AG08396 (cell line): ENCODE measurements at places on chromosomes 7 and 10.

- DNase-seq = no peak
These were observed 60.6 kb downstream of the PRTFDC1 start for GRCh38 chr10:24891823-24892222.

DNA sequence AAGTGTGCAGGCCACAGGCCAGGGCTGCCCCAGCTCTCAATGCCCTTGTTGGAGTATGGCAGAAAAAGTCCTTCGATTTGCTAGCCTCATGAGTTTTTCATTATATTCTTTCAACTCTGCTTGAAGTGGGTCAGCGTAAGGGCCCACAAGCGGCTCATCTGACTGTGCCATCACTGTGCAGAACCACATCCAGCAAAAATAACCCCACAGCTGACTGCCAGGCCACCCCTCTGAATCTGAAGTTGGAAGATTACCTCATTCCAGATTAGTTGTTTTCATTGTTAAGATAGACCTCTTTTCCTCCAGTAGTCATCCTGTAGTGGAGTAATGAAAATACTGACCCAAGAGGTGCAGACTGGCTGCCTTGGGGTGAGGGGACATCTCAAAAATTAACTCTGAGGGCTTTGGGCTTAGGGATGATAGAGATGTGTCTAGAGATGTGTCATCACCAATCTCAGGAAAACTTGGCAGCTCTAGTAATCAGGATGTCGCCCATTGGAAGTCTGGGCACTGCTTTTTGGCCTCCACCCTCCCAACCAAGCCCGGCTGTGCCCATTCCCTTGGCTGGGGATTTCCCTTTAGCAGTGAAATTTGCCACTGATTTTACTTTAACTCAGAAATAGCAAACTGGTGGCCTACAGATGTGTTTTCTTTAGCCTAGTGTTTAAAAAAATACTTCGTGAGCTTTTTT, 164.3 kb downstream of the LCOR start:
- no peak for DNase-seq

- no peak for DNase-seq
These were observed 1.0 kb downstream of the OSBPL3 start for GRCh38 chr7:24978843-24979469.

GRCh38 chr7:148146346-148146745, 444.2 kb upstream of the C7orf33 start:
- DNase-seq = no peak

GRCh38 chr7:45050198-45050597, 38.6 kb downstream of the NACAD start:
- no peak for DNase-seq

DNA sequence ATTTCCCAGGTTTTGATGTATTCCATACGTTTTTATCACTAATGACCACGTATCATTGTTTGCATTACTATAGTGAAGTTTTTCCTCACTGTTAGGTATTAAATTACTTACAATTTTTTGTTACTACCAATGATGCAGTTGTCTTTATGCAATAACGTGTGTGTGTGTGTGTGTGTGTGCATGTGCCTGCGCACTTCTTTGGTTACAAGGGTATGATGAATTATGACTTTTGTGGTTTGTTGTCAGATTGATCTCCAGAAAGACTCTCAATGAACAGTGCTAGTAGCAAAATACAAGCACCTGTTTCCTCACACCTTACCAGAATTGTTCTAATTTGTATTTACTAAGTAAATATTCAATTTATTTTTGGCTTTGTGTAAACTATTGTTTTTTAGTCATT, 51.5 kb downstream of the MCMBP start:
- no peak for DNase-seq

GRCh38 chr10:76133597-76134255, 702.3 kb downstream of the LRMDA start:
- DNase-seq = no peak

DNA sequence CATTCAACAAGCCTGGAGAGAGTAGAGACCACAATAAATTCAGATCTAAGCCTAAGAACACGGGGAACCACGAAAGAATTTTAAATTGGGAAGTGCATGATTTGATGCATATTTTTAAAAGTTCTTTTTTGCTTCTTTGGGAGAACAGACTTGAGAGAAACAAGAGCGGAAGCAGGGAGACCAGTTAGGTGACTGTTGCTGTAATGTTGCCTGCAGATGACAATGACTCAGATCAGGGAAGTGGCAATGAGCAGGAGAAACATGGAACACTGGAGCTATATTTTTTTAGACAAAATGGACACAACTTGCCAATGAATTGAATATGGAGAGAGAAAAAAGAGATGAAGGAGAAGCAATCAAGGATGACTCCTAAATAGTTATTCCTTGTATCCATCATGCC, 125.1 kb downstream of the RAPGEF5 start:
- no peak for DNase-seq

DNA sequence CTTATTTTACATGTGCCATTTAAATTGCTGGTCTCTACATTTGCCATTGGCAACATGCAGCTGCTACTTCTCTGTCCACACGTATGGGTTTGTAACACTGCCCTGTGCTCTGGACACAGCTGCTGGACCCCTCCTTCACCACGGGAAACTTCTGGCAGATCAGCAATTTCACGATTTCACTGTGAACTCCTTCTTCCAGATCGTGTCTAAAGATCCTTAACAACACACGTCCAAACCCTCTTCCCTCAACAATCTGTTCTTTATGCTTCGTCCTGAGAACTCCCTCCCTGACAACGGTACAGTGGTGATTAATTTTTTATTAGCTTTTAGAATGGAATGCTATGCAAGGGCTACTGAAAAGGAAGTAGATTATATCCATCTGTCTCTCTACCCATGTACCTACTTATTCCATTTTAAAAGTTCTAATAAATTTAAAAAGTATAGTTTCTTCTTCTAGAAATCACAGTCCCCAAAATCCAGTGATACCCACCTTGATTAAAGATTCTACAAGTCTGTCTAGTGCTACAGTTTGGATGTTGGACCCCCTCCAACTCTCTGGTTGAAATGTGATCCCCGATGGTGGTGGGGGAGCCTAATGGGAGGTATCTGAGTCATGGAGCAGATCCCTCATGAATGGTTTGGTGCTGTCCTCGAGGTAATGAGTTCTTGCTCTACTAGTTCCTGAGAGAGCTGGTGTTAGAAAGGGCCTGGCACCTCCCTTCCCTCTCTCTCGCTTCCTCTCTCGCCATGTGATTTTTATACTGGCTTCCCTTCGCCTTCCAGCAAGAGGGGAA, 81.0 kb downstream of the KIAA1549 start:
- no peak for DNase-seq

DNA sequence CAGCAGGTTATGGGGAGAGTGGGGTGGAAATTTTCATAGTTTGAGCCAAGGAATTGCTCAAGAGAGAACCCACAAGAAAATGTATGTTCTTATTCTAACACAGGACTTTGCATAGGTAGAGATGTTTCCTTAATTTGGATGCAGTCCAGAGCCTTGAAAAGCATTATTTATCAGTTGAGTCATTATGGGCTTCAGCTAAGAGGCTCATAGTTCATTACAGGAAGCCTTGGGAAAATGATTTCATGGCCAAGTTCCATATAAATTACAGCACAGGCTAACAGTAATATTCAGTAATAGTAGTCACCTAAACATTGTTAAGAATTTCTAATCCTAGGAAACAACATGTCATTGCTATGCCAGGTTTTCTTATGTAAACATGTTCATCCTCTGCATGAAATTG, 131.1 kb upstream of the PTPRZ1 start:
- no peak for DNase-seq

- no peak for DNase-seq
These were observed 2.5 kb upstream of the KEL start for GRCh38 chr7:142964502-142965246.

- no peak for DNase-seq
These were observed 91.1 kb downstream of the OR13A1 start for GRCh38 chr10:45224219-45224841.

DNA sequence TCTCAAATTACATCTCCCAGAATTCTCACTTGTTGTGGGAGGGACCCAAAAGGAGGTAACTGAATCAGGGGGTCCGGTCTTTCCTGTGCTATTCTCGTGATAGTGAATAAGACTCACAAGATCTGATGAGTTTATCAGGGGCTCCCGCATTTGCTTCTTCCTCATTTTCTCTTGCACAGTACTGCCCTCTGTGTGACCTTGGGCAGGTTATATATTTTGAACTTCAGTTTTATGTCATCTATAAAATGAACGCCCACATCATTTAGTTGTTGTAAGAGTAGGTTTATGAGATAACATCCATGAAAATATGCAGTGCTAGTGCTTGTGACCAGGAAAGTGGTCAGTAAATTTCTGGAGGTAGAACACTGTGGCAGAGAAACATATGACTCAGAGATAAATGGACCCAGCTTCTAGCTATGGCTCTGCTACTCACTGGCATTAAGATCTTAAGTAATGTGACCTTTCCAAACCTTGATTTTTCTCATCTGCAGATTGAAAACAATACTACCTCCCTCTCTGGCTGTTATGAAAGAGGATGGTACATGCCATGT, 44.3 kb downstream of the SCRN1 start:
- DNase-seq = no peak

DNA sequence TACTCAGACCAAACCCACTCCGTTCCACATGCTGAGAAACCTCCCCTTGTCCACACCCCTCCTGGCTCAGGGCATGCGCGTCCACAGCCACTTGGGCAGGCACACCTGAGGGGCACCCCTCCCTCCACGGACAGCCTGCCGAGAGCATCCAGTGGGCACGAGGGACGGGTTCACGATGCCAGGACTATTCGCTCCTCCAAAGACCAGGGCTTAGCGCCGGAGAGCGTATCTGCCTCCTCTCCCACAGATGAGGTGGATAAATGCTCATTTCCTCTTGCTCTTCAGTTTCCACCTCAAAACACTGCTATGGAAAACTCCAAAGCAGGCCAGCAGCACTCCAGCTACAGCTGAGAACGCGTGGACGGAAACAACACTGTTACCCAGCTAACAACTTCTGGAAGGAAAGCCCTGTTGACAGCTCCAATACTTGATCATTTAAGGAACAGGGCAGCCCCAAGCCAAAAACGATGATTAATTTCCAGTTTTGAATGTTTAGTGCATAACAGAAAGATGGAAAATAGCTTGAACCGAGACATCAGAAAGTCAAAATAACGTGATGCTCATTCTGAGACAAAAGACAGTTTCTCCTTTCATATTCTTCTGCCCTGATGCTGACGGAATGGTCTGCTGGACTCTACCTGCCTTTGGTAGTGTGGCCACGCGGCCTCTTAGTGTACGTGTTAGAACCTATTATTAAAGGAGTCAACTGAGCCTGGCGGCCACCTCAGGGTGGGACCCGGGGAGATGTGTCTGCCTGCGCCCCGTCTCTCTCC, 204.7 kb downstream of the DNAJB6 start:
- DNase-seq = no peak

DNA sequence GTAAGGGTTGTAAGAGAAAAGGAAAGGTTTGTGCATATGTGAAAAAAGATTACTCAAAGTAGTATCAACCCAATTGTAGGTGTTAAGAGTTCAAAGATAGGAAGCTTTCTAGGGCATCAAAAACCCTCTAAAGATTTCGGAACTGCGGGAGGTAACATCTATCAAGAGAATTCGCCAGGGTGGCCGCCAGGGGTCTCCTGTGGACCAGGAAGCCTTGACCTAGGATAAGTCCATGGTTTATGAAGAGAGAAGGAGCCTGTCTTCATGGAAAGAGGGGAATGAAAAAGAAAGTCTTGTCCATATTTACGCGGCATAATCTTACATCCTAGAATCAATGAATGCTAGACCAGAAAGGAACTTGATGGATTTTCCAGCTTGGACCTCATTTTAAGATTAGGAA, 140.7 kb upstream of the CALCR start:
- DNase-seq = peak; percentile 25

DNA sequence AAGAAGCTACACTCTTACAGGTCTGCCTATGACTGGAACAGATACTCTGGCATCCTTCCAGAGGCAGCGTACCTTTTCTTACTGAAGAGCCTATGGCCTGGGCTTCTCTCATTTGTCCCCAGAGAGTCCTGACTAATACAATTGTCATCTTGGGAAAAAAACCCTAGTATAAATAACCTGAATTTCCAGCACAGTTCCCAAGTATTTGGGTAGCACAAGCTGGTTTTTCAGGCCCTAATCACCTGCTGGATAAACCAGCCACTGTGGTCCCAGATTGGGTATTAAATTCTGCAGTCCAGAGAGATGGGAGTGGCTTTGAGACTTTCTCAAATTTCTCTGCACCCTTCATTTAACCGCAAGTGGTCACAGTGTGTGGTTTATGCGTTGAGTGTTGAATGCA, 186.8 kb upstream of the NEBL start:
- no peak for DNase-seq

DNA sequence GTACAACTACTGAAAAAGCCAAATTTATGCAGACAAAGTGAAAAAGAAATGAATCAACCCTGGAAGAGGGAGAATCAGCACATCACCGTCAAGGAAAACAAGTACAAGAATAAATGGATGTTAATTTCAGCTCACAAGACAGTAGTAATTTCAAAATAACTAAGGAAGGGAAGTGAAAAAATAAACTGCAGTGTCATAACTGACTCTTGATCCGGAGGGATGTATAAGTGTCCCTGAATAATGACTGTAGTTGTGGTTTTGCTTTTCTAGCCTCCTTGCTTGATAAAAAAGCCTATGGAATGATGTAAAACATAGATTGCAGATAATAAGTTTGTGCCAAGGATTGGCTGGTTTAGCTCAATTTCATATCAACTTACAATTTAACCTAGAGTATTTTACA, 721.1 kb upstream of the C7orf33 start:
- DNase-seq = no peak

DNA sequence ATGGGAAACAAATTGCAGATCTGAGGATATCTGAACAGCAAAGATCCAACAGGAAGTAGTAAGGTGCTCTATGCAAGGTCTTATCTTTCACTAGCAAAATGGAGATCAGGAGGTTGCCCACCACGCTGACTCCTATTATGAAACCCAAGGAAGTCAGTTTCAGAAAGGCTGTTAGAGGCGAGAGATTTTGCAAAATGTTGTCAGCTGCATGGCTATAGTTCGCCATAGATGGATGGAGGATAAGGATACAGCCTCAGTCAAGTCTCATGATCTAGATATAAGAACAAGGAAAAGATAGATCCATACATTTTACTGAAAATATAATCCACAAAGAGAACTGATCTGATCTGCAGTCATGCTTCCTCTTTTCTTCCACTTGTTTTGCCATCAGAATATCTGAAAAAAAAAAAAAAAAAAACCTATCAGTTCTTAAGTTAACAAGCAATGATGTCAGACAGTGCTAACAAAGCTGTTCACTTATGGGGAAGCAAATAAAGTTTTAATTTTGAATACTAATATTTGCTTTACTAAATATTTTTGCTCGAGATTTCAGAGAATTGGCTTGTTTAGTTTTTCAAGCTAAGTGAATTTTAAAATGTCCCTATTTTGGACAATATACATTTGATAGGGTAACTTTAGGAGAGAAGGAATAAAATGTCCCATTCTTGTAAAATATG, 2.0 kb downstream of the GPR85 start:
- DNase-seq = no peak

DNA sequence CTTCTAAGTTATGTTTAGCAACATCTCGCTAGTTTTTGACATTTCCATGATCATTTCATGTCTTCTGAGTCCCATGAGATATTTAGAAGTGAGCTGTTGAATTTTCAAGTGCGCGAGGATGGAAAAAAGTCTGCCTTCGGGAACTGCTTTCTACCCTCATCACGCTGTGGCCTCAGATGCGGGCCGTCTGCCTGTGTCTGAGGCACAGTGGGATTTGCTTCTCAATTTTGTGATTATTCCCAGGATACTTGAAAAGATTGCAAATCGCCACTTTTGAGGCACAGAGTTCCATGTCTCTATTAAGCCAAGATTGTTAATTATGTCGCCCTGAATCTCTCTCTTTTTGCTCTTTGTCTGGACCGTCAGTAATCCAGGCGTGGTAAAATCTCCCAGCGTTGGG, 30.8 kb upstream of the NKX6-2 start:
- no peak for DNase-seq

GRCh38 chr7:6016653-6016966, 7.5 kb downstream of the AIMP2 start:
- DNase-seq = no peak

GRCh38 chr10:58217612-58218011, 50.1 kb downstream of the IPMK start:
- no peak for DNase-seq
